Large intestine (tissue), 12 donors: ENCODE measurements at places on chromosomes 2 and 18.

DNA sequence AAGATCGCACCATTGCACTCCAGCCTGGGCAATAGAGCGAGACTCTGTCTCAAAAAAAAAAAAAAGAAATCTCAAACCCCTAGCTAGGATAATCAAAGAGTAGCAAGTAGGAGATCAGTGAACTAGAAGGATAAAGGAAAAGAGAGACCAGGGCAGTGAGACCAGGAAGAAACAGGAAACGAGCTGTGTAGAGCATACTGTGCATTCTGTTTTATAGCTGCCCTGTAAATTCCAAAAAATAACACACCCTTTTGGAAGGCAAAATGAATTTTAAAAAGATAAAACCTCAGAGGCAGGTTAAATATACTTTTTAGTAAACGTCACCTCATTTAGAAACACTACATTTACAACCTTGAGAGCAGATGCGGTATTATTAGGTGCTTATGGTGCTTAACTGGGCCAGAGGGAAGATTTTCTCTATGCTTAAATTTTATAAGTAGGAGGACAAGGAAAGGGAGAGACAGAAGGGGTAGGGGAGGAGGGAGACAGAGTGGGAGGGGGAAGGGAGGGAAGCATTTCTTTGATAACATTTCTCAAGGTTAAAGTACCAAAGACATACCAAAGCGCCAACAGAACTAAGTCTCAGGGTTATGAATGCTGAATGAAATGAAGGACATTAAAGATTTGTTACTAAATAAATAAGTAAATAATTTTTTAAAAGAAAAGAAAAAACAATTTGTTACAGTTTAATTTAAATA is 30.1 kb downstream of the FEZ2 start:
- DNase-seq = no peak

- no peak for DNase-seq
These were observed 64.2 kb downstream of the RBM43 start for GRCh38 chr2:151197184-151198108.

DNA sequence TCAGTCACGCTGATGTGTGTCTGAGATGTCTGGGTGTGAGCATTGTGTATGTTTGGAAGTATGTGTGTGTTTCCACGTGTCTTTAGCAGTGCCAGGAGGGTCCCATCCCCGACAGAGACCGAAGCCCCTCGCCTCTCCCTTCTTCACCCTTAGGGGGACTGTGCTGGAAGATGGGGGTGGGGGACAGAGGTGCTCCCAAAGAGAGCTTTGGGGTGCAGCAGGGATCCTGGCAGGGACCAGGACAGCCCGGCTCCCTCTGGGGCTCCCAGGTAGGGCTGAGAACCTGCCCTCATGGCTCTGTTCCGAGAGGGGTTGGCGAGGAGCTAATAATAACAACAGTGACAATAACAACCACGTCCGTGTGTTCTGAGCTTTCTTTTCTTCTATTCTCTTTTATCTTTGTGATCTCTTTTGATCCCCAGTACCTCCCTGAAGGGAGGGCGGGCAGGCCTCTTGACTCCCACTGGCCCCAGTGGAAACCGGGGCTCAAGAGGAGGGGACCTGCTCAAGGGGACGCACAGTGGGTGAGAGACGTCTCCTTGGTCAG is 57.6 kb downstream of the SMAD7 start:
- DNase-seq = no peak

DNA sequence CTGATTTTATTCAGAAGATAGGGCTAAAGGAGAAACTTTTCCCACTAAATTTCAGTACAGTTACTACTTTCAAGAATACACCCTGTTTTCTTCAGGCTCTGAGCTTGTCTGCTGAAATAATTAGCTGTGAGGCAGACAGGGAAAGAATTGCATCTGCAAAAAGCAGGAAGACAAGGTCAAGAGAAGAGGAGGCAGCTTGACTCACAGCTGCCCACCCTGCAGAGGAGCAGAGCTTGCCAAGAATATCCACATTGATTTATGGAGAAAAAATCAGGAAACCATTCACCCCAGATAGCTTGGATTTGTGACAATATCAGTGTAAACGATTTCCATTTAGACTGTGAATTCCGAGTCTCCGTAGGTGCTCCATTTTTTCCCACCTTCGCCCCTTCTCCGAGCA is 49.0 kb downstream of the ACTR2 start:
- no peak for DNase-seq

DNA sequence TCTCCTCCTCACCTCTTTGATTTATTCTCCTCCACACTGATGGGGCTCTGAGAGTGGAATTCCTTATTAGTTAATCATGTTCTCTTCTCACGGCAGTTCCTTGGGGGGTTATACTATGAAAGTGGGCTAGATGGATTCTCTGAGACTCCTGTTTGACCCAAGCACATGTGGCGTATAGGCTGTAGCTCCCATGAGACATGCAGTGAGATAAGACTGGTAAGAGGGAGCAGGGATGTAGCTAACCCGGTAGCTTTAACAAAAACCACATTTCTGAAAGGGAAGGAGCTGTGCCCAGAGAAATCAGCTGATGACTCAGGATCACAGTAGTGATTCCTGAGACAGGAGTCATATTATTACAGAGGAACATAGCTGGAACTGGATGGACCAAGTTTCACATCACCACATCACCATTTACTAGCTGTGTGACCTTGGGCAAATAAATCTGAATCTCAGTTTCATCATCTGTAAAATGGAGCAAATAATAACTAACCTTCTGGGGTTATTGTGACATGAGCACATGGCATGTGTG is 82.9 kb downstream of the CRIM1 start:
- DNase-seq = no peak

- DNase-seq = no peak
These were observed 16.2 kb downstream of the MCEE start for GRCh38 chr2:71113843-71114242.

- no peak for DNase-seq
These were observed 102.2 kb downstream of the OSBPL6 start for GRCh38 chr2:178296394-178297090.

DNA sequence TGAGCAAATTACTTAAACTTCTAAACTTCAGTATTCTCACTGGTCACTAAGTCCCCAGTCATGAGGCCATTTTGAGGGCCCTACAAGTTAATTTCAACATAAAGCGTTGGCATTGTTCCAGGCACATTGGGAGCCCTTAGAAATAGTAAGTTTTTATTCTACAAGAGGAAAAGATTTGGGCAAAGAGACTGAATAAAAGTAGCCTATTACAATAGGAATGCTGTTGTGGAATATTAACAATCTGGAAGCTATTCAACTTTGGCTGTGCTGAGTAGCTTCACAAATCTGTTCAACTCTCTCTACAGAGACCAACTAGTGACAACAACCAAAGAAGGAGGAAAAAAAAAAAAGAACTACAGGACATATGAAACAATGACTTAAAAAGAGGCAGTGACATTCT is 1287.5 kb upstream of the NXPH2 start:
- no peak for DNase-seq

GRCh38 chr2:207390302-207391095 is 139.3 kb upstream of the CREB1 start:
- DNase-seq = no peak

- DNase-seq = no peak
These were observed 589.2 kb upstream of the SALL3 start for GRCh38 chr18:78390348-78390951.

GRCh38 chr18:27030421-27030820 is 154.7 kb downstream of the CHST9 start:
- no peak for DNase-seq

DNA sequence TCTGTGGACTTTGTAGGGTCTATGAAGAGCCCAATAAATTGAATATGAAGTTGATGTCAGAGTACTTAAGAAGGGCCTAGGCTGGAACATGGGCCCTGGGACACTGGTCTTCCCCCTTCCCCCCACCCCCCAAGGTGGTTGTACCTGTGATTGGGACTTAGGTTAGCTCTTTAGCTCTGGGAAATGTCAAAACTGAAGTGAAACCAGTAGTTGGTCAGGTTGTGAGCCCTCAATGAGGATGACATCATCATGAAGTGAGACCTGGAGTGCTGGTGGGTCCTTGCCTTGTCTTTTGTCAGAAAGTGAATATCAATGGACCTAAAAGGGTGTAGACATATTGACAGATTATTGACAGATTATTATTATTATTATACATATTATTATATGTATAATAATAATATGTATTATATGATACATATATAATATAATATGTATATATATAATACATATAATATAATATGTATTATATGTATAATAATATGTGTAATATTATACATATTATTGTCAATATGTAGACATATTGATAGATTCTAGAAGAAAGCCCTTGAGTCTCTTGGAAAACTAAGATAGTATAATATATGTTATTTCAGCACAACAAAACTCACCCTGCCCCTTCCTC is 5.4 kb downstream of the MARS2 start:
- DNase-seq = no peak

DNA sequence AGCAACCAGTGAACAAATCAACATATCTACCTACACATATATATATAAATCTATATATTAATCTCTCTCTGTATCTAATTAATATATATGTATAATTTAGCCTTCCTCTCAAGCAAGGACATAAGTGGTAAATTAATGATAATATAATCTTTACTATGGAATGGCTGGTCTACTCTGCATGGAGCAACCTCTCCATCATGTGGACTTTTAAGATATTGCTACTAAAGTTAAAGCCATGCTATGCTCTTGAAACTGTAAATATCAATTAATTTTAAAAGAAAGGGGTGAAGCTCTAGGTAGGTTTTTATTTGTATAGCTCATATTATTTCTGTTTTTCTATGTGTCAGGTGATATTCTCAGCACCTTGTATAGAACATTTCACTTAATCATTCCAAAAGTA is 147.0 kb downstream of the PPP1R1C start:
- DNase-seq = no peak

- no peak for DNase-seq
These were observed 298.2 kb downstream of the TCF4 start for GRCh38 chr18:55289775-55290174.
